Right lung (tissue), 10 donors: ENCODE measurements at places on chromosomes 2 and 18. TPM values are rescaled to one million over a fixed set of nuclear protein-coding genes. Genes with fewer than 3 reads are reported as not detected.
A peak's percentile ranks its signal among the peaks of the same experiment; 100 is the strongest.

Gene CYRIA
- polyA plus RNA-seq, result 16.6 TPM

Gene PASK
- 19.7 TPM for polyA plus RNA-seq

Gene POU3F3
- not detected for polyA plus RNA-seq

Gene NOL4
- 3.0 TPM for polyA plus RNA-seq

Gene MAP3K19
- 0.90 TPM for polyA plus RNA-seq

DNA sequence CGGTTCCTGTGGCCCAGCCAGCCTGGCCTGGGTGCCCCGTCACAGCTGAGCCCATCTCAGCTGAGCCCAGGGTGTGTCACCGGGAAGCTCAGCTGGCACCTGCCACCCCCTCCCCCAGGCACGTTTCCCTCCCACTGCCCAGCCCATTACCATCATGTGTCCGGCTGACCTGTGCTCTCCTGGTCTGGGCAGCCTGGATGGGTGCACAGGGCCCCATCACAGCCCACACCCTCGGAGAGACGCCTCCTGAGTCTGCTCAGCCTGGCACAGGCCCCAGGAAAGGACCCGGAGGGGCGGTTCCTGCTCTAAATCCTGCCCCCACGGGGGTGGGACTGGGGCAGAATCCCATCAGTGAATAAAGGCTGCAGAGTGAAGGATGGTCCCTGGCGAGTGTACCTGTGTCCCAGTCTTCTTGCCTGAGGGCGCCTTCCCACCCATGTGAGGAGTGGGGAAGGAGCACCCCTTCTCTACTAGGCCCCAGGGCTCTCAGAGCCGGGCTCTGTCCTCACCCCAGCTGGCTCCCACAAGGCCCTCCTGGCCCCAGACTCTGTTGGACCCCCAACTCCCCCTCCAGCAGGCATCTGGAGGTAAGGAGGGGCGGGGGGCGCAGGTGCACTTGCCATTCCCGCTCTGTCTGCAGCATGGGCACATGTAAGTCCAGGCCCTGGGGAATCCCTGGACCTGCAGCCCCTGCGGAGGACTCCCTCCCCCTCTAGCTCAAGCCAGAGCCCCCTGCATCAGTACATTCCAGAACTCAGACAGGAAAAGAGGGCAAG lies 21.2 kb downstream of the GPC1 start:
- peak; percentile 13 for DNase-seq

DNA sequence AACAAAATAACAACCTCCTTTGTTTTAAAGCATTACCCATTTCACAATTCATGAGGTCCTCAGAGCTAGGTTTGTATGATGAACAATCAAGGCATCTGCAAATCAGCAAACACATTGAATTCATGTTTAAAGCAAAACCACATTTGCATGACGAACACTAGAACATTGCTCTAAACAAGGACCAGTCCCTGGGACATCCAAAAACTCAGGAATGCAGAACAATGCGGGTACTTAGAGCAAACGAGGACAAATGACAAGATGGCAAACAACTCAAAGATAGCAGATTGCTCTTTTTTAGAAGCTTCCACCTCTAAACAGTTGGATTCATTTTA lies 45.7 kb upstream of the RALBP1 start:
- DNase-seq, result no peak

DNA sequence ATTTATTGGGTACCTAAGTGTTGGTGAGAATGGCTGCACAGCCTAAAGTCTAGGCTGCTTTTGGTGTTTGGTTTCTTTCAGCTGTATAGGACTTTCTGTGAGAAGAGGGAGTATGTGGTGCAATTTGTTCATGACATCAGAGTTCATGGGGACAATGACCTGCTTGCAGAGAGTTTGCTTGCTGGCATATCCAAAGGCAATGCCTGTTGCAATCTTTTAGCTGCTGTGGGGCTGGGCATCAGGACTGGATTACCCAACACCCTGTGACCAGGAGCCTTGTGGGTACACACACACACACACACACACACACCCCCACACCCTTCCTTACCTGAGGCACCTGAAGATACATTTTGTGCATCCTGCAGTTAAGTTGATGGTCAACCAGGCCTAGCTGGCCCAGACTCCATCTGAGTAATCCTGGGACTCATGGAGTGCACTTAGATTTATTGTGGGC lies 68.4 kb downstream of the LIPG start:
- DNase-seq, result no peak

DNA sequence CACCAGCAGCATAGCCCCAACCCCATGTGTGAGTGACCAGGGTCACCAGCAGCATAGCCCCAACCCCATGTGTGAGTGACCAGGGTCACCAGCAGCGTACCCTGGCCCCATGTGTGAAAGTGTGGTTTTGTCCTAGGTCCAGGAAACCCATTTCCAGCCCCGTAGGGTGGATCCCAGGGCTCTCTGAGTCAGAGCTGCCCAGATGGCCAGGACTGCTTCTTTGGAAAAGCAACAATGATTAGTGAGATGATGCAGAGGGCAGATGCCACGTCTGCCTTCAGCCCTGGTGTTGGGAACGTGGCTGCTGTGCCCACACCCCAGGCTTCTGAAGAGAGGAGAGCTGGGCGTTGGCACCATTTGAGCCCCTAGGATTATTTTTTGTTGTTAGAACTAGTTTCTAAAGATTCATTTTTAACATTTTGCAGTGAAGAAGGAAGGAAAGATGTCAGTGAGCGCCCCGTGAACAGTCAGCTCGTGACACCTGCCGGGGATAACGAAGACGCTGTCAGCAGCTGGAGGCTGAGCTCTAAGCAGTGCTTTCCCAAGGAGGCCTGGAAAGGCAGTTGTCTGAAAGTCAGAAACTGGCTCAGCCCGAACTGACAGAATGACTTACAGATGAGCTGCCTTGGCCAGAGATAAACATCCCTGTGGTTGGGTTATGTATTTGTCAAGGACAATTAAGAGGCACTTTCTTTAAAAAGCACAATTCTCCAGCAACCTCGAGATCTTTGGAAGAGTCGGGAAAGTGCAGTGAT lies 32.1 kb upstream of the KCNG2 start:
- no peak for DNase-seq

DNA sequence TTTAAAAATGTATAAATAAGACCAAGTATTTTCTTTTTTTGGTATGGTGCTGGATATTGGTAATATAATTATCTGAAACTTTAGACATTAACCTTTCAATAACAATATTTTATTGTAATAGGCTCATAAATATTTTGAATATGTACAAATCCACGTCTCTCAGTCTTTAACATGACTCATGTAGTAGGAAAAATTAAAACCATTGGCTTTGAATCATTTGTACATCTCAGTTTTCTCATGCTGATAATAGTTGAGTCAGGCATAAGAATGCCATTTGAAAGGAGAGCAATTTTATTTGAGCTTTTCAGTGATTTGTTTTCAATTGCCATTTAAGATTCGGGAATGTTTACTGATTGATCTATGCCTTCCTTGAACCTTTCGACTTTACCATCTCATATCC lies 364.8 kb downstream of the TGIF1 start:
- DNase-seq, result no peak

- DNase-seq, result no peak
Measured at GRCh38 chr2:212936572-212936971, 214.8 kb downstream of the IKZF2 start.

DNA sequence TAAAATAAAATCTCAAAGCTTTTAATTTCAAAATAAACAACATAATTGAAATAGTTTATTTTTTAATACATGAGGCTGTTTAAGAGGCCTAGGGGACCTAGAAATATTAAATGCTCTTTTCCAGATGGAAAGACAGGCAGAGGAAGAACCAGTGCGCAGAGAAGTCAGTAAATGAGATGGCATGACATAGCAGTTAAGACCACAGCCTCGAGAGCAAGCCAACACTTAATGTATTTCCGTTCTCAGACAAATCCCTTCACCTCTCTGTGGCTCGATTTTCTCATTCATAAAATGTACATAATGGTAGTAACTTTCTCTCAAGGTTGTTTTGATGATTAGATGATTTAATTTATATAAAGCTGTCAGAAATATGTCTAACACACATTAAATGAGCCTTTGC lies 405.1 kb upstream of the CWC22 start:
- DNase-seq, result no peak

DNA sequence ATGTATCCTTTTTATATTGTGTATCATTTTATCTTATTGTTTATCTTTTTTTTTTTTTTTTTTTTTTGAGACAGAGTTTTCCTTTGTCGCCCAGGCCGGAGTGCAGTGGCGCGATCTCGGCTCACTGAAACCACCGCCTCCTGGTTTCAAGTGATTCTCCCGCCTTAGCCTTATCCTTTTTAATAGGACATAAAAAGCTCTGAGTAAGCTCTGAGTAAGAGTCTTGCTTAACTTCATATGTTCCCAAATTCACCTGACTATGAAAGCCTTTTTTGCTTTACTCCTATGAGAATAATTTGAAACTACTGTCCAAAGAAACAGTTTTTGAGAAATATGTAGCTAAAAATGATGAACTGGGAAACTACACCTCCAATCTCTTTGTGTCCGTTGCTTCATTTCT lies 525.5 kb downstream of the IRS1 start:
- DNase-seq, result no peak

- DNase-seq, result no peak
Measured at GRCh38 chr2:237269138-237269875, 144.7 kb downstream of the COL6A3 start.

- no peak for DNase-seq
Measured at GRCh38 chr2:8999797-9000196, 3.7 kb downstream of the MBOAT2 start.
